A549 treated with ZK216348 at 1 μM for 4 hours (cell line): ENCODE measurements at places on chromosomes 3 and 15. TPM values are rescaled to one million over a fixed set of nuclear protein-coding genes. Genes with fewer than 3 reads are reported as not detected.

SELENOK gene
- total RNA-seq, result 16.3 to 39.3 TPM (median 20.6 TPM) in 5 replicates

SLC9C1 gene
- total RNA-seq, result not detected in 5 replicates

SMAD6 gene
- total RNA-seq, result 15.1 to 29.1 TPM (median 25.0 TPM) in 5 replicates

MFGE8 gene
- total RNA-seq, result 246 to 370 TPM (median 307 TPM) in 5 replicates

PPP1R2 gene
- 13.4 to 20.4 TPM (median 17.4 TPM) in 5 replicates for total RNA-seq

ABHD5 gene
- total RNA-seq, result 19.1 to 27.9 TPM (median 20.3 TPM) in 5 replicates

CHRNA7 gene
- total RNA-seq, result 2.8 to 5.2 TPM (median 3.6 TPM) in 5 replicates

MORC1 gene
- total RNA-seq, result not detected in 5 replicates

ZNF502 gene
- 1.6 to 2.5 TPM (median 2.1 TPM) in 5 replicates for total RNA-seq

CPNE9 gene
- total RNA-seq, result 0.14 to 0.30 TPM (median 0.21 TPM) in 3 of 5 replicates, not detected in the others

PLCH1 gene
- 0.83 to 1.2 TPM (median 1.0 TPM) in 5 replicates for total RNA-seq

GADL1 gene
- total RNA-seq, result not detected in 5 replicates

ITGB5 gene
- total RNA-seq, result 348 to 453 TPM (median 414 TPM) in 5 replicates

SLC24A5 gene
- not detected in 5 replicates for total RNA-seq

ANKRD34C gene
- total RNA-seq, result not detected in 5 replicates

LTK gene
- total RNA-seq, result 0.05 to 0.20 TPM (median 0.13 TPM) in 5 replicates

TMEM108 gene
- total RNA-seq, result not detected in 5 replicates

NPHP3 gene
- 6.0 to 10.3 TPM (median 8.5 TPM) in 5 replicates for total RNA-seq

CD80 gene
- not detected in 5 replicates for total RNA-seq
